ENCODE measurements at places on chromosomes 2 and 18.

GRCh38 chr18:31553800-31554199 lies 37.9 kb upstream of the TTR start:
- no peak overlapping the region for H3K27ac ChIP-seq
- no peaks in the 10 kb centered on the region for H3K4me1 ChIP-seq
- H3K36me3 ChIP-seq: no peaks in the 10 kb centered on the region
- DNase-seq: no peak
- no peak overlapping the region for H3K4me3 ChIP-seq

DNA sequence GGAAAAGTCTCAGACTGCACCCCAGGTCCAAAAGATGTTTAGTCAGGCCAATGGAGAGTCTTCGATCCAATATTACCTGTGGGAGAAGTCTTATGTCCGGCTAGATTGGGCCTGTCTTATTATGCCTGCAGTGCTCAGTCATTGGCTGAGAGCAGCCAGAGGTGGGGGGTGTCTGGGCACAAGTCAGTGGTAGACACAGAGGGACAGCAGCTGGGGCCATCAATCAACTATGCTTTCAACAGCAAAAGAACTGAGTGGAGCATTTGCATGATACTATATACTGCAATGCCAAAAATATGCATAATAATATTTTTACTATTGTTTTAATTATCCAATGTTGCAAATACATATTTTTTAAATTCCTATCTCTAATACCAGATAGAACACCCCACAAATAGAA lies 298.6 kb upstream of the CDH20 start:
- DNase-seq: no peak
- H3K27me3 ChIP-seq: no peaks in the 10 kb centered on the region
- H3K4me1 ChIP-seq: no peaks in the 10 kb centered on the region
- H3K4me3 ChIP-seq: no peak overlapping the region
- no peaks in the 10 kb centered on the region for H3K36me3 ChIP-seq
- H3K27ac ChIP-seq: no peak overlapping the region

- H3K27me3 ChIP-seq: no peaks in the 10 kb centered on the region
- no peak overlapping the region for H3K4me3 ChIP-seq
- no peaks in the 10 kb centered on the region for H3K36me3 ChIP-seq
- no peak for DNase-seq
- H3K4me1 ChIP-seq: no peaks in the 10 kb centered on the region
Observed at GRCh38 chr2:158255257-158255656, 153.6 kb downstream of the UPP2 start.

DNA sequence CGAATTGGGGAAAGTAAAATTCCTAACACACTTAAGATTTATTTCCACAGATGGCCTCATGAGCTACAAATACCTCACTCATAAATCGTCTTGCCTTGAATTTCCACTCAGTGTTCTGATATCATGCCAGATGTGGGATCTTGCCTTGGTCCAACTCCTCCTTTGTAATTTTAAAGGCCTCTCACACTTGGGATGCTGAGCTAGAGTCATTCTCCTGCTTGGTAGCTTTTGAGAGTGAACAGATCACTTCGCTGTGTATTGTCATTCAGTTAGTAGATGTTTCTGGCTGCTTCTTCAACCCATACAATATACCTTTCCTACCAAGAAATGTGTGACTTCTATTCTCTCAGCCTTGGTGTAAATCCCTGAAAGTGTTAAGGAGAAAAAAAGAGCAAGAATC lies 309.2 kb downstream of the NRXN1 start:
- no peak overlapping the region for H3K27ac ChIP-seq
- no peaks in the 10 kb centered on the region for H3K4me1 ChIP-seq
- H3K4me3 ChIP-seq: no peak overlapping the region

GRCh38 chr2:26570083-26570430 lies 71.1 kb downstream of the CIB4 start:
- H3K27me3 ChIP-seq: peaks cover 99% of the 10 kb centered on the region
- no peak for DNase-seq
- H3K36me3 ChIP-seq: no peaks in the 10 kb centered on the region
- H3K27ac ChIP-seq: no peak overlapping the region

DNA sequence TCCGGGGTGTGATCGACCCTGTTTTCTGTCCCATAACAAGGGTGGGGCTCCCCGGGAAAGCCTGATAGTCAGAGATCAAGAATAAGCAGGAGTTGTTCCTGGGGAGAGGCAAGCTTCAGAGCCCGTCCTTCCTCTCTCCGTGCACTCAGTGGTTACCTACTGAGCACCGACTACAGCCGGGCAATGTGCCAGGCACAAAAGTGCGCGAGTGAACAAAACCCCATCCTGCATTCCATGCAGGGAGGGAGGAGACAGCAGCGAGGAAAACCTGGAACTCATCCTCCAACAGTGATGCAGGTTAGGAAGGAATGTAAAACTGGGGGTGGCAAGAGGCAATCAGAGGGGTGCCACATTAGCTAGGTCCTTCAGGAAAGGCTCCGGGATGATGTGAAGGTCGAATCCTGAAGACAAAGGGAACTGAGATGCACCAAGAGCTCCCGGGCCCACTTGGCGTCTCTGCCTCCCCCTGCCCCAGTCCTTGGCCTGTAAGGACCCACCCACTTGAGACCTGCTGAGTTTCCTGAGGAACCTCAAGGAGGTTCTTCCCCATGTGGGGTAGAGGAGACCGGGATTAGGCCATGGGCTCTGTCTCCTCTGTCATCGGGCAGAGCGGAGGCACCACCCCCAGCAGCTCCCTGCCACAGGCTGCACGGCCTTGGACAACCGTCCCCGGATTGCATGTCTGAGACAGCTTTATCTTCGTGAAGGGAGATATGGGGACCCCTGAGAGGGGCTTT lies 198.2 kb downstream of the NDUFA10 start:
- H3K4me1 ChIP-seq: peaks cover 14% of the 10 kb centered on the region
- no peak overlapping the region for H3K4me3 ChIP-seq
- no peak overlapping the region for H3K27ac ChIP-seq
- H3K36me3 ChIP-seq: no peaks in the 10 kb centered on the region

DNA sequence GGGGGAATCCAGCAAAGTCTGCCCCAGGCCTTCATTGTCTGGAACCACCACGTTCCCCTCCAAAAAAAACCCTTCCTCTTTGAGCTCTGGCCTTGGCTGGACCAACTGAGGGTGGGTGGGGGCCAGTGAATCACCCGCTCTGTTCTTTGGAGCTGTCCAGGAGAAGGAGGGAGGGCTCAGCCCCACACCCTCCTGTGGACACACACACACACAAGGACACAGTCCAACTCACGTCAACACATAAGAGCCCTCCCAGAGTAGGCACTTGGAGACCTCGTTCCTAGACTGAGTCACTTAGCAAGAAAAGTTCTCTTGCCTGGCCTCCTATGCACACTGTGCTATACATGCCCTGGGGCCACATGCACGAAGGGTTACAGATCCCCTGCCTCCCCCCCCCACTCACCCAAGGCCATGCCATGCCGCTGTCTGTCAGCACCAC lies 1.2 kb upstream of the TNS1 start:
- no peak overlapping the region for H3K27ac ChIP-seq
- no peak for DNase-seq
- no peaks in the 10 kb centered on the region for H3K4me1 ChIP-seq
- no peak overlapping the region for H3K4me3 ChIP-seq
- no peaks in the 10 kb centered on the region for H3K36me3 ChIP-seq

- H3K4me3 ChIP-seq: no peak overlapping the region
- H3K36me3 ChIP-seq: no peaks in the 10 kb centered on the region
- H3K27ac ChIP-seq: no peak overlapping the region
- no peaks in the 10 kb centered on the region for H3K4me1 ChIP-seq
Observed at GRCh38 chr2:25664183-25664964, 9.0 kb downstream of the DTNB start.

GRCh38 chr2:228507870-228508269 lies 326.4 kb upstream of the SPHKAP start:
- H3K4me1 ChIP-seq: peaks cover under 1% of the 10 kb centered on the region
- no peaks in the 10 kb centered on the region for H3K27me3 ChIP-seq
- no peak overlapping the region for H3K4me3 ChIP-seq
- no peak overlapping the region for H3K27ac ChIP-seq
- DNase-seq: no peak

- H3K27ac ChIP-seq: no peak overlapping the region
- H3K4me3 ChIP-seq: no peak overlapping the region
- DNase-seq: no peak
- H3K27me3 ChIP-seq: no peaks in the 10 kb centered on the region
Observed at GRCh38 chr18:42192251-42193248, 237.5 kb downstream of the PIK3C3 start.

DNA sequence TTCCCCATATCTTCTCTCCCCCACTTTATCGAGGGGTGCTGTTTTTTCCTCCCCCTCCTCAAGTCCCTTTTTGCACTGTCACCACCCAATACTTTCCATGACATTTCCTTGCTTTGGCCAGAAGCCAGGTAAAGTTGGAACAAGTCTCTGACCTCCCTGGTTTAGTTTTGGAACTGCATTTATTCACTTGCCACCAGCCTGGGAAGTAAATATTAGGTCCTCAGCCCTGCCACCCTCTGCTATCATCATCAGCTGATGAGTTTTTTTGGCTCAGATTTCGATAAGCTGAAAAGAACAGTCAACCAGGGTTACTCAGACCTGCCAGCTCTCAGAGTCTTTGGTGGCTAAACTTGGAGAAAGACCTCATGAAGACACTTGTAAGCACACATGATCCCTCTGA lies 47.0 kb downstream of the DHRS9 start:
- no peak overlapping the region for H3K27ac ChIP-seq
- no peaks in the 10 kb centered on the region for H3K27me3 ChIP-seq
- no peak overlapping the region for H3K4me3 ChIP-seq
- no peaks in the 10 kb centered on the region for H3K36me3 ChIP-seq
- no peaks in the 10 kb centered on the region for H3K4me1 ChIP-seq

- no peaks in the 10 kb centered on the region for H3K27me3 ChIP-seq
- no peaks in the 10 kb centered on the region for H3K36me3 ChIP-seq
- no peaks in the 10 kb centered on the region for H3K4me1 ChIP-seq
- H3K4me3 ChIP-seq: no peak overlapping the region
Observed at GRCh38 chr18:272650-273049, 4.8 kb upstream of the THOC1 start.

- no peaks in the 10 kb centered on the region for H3K4me1 ChIP-seq
- DNase-seq: no peak
- no peak overlapping the region for H3K4me3 ChIP-seq
- no peaks in the 10 kb centered on the region for H3K27me3 ChIP-seq
- no peaks in the 10 kb centered on the region for H3K36me3 ChIP-seq
Observed at GRCh38 chr2:69166812-69167468, 154.0 kb downstream of the ANTXR1 start.

- H3K27ac ChIP-seq: no peak overlapping the region
- no peaks in the 10 kb centered on the region for H3K27me3 ChIP-seq
- DNase-seq: no peak
- H3K4me1 ChIP-seq: no peaks in the 10 kb centered on the region
Observed at GRCh38 chr2:57370882-57371585, 675.6 kb upstream of the VRK2 start.

DNA sequence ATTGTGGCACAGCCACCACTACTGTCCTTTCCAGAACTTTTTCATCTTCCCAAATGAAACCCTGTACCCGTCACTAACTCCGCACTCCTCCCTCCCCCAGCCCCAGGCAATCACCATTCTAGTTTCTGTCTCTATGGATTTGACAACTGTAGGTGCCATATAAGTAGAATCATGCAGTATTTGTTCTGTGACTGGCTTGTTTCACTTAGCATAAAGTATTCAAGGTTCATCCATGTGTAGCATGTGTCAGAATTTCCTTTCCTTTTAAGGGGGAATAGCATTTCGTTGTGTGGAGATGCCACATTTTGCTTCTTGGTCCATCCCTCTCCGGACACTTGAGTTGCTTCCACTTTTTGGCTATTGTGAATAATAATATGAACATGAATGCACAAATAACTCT lies 842 bp upstream of the CKAP2L start:
- peak overlapping the region; percentile 39 for H3K27ac ChIP-seq
- H3K36me3 ChIP-seq: peaks cover 2% of the 10 kb centered on the region
- peak; percentile 30 for DNase-seq
- H3K4me3 ChIP-seq: peak overlapping the region; percentile 94
- H3K4me1 ChIP-seq: peaks cover 16% of the 10 kb centered on the region

DNA sequence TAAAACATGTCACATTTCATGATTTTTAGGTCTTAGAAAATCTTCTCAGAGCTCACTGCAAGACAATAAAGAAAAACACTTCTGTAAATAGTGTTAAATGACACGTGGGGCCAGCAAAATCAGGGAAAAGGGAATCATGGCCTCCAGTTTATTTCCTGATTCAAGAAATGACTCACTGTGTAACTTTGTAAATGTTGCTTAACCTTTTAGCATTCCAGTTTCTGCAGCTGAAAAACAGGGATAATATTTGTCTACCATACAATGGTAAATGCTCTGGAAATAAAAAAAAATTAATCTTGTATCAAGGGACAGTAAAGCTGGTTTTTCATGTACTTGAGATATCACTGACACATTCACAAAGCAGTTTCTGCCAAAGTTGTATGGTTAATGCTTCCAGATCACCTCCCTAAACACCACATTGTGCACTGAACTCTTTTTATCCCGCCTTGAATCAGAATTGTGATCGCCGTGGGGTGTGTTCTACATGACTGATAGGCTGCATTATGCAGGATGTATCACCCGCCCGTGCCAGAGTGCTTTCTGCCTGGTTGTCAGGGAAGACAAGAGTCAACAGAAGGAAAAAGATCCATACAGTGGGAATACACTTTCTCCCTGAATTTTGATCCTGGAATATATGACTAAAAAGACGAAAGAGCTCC lies 238.8 kb downstream of the IKZF2 start:
- H3K27me3 ChIP-seq: no peaks in the 10 kb centered on the region
- no peaks in the 10 kb centered on the region for H3K36me3 ChIP-seq
- DNase-seq: no peak
- no peaks in the 10 kb centered on the region for H3K4me1 ChIP-seq
- H3K27ac ChIP-seq: no peak overlapping the region

DNA sequence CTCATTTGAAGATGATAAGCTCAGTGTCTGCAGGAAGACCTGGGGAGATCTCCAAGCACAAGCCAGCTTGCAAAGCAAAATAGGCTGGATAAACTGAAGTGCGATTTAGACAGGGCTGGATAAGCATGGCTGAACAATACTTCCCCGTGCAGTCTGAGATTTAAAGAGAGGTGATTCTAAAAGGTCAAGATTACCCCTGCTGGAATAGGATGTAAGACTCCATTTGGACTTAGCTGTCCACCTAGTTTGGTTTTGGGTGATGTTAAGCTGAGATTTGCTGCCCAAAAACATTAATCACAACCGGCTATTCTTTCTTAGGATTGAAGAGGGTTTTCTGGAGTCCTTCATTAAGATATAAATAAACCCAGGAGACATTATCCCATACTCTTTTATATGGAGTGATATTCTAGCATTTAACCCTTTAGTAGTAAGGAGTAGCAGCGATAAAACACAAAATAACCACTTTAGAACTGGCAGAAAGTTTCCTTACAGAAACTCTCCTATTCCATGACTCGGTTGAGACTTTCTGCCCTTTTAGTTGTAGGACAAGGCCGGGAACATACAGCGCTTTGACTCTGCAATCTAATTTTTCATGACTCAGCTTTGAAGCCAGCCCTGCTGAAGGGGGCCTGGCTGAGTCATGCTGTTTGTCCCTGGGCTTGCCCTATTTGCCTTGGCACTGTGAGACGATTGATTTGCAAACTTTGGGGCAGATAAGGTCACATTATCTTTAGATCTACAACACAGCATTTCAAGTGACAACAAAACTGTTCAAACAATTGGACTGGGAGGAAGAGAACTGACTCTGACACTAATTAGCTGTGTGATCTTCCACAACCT lies 238.2 kb downstream of the GCA start:
- no peaks in the 10 kb centered on the region for H3K36me3 ChIP-seq
- H3K4me1 ChIP-seq: no peaks in the 10 kb centered on the region
- H3K27me3 ChIP-seq: no peaks in the 10 kb centered on the region
- no peak for DNase-seq
- H3K27ac ChIP-seq: no peak overlapping the region
- H3K4me3 ChIP-seq: no peak overlapping the region
